ENCODE measurements at places on chromosomes 1 and 21.

DNA sequence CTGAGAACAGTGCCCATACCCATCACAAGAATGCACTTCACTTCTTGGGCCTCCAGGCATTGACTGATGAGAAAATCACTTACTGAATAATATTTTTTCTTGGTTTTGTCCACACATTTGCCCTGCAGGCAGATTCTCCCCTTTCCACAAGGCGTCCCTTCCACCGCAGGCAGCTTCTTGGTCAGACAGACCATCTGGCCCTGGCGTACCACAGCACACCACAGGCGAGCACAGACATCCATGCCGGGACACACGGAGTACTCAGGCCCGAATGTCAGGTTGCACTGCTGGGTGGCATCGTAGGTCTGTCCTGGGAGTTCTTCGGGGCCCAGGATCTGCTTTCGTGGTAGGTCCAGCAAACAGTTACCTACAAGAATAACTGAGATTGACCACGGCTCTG is 32.5 kb downstream of the ADAMTS5 start:
- DNase-seq = no peak

- no peak for DNase-seq
Measured at GRCh38 chr1:245693941-245694752, 539.4 kb downstream of the KIF26B start.

DNA sequence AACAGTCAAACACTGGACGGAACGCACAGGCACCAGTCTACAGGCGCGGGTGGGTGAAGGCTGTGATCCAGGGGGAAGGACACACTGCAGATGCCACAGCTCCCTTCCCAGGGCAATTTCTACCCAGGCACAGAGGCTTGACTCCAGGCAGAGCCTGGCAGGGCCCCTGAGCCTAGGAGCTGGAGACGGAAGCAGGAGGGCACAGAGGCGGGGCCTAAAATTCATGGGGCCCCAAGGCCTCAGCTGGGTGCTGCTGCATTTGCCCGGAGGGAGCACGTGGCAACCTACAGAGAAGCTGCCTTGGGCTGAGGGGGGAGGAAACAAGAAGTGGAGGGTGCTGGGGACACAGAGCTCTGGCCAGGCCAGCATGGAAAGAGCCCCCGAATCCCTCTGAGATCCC is 41.2 kb downstream of the UBE2G2 start:
- no peak for DNase-seq

- no peak for DNase-seq
Measured at GRCh38 chr1:223233410-223234169, 90.5 kb upstream of the TLR5 start.

DNA sequence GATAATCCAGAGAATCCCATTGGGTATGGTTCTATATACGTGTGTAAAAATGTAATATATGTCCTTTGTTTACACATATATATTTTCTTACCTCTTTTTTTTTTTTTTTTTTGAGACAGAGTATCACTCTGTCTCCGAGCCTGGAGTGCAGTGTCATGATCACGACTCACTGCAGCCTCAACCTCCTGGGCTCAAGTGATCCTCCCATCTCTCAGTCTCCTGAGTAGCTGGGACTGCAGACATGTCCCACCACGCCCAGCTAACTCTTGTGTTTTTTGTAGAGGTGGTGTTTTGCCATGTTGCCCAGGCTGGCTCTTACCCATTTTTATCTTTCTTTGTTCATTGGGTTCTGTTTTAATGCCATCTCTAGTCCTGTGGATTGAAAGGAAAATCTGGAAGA is 59.5 kb downstream of the ZBTB17 start:
- no peak for DNase-seq

GRCh38 chr21:26409735-26410134 is 163.4 kb downstream of the CYYR1 start:
- DNase-seq = no peak

GRCh38 chr1:199855580-199855979 is 171.9 kb upstream of the NR5A2 start:
- no peak for DNase-seq

- DNase-seq = no peak
Measured at GRCh38 chr1:206538901-206539640, 31.7 kb downstream of the RASSF5 start.

- no peak for DNase-seq
Measured at GRCh38 chr21:43634618-43635017, 24.7 kb downstream of the HSF2BP start.

DNA sequence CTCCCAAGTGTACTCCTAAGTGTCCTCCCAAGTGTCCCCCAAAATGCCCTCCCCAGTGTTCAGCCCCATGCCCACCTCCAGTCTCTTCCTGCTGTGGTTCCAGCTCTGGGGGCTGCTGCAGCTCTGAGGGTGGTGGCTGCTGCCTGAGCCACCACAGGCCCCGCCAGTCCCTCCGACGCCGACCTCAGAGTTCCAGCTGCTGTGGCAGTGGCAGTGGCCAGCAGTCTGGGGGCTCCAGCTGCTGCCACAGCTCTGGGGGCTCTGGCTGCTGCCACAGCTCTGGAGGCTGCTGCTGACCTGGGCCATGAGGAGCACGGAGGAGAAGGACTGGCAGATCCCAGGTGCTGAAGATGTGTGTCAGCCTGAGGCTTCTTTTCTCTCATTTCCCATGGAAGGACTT is 993 bp downstream of the LCE5A start:
- no peak for DNase-seq

- DNase-seq = no peak
Measured at GRCh38 chr1:96104506-96104905, 617.1 kb upstream of the PTBP2 start.

DNA sequence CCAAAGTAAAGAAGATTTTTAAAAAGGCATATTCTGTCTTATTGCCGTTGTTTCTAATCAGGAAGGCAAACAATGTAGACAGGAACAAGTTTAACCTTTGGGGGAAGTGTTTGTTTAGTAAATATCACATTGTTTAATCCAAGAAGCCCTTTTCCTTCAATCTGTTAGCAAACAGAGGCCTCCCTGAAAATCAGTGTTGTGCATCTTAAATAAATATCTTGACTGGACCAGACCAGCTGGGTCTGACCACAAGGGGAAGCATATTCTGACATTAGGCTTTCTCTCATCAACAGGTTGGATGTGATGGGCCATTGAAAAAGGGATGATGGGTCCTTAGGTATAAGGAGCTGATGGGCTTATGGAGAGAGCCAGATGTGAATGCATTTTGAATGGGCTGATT is 81.8 kb upstream of the SGIP1 start:
- DNase-seq = no peak

DNA sequence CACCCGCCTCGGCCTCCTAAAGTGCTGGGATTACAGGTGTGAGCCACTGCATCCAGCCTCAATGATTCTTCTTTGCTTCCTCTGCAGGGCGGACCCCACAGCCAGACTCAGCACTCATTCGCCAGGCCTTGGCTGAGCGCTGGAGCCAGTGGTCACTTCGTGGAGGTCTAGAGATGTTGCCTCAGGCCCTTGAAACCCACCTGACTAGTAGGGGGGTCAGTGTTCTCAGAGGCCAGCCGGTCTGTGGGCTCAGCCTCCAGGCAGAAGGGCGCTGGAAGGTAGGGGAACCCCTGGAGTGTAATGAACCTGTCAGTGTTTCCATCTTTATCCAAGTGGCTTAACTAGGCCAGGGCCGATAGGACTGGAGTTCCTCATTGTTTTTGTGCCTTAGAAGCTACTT is 2.7 kb downstream of the PPOX start:
- no peak for DNase-seq
